ENCODE measurements at places on chromosomes 1 and 21.

DNA sequence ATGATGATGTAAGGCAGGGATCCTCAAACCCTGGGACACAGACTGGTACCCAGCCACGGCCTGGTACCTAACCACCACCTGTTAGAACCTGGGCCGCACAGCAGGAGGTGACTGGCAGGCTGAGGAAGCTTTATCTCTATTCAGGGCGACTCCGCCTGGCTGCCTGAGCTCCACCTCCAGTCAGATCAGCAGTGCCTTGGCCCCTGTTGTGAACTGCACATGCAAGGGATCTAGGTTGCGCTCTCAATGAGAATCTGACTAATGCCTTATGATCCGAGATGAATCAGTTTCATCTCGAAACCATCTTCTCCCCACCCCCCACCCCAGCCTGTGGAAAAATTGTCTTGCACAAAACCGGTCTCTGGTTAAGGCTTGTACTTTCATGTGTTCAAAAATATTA lies 4.2 kb downstream of the RNPC3 start:
- DNase-seq: no peak

DNA sequence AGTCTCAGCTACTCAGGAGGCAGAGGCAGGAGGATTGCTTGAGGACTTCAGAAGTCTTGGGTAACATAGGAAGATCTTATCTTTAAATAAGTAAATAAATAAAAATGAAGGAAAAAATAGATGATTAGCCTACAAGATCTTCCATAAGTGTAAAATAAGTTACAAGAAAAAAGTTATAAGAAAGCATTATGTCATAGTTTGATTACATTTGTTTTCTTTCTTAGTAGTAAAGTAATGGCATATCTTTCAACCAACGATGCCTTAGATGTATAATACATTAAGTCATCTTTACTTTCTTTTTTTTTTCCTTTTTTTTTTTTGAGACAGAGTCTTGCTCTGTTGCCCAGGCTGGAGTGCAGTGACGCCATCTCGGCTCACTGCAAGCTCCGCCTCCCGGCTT lies 46.5 kb downstream of the SNRPE start:
- no peak for DNase-seq

DNA sequence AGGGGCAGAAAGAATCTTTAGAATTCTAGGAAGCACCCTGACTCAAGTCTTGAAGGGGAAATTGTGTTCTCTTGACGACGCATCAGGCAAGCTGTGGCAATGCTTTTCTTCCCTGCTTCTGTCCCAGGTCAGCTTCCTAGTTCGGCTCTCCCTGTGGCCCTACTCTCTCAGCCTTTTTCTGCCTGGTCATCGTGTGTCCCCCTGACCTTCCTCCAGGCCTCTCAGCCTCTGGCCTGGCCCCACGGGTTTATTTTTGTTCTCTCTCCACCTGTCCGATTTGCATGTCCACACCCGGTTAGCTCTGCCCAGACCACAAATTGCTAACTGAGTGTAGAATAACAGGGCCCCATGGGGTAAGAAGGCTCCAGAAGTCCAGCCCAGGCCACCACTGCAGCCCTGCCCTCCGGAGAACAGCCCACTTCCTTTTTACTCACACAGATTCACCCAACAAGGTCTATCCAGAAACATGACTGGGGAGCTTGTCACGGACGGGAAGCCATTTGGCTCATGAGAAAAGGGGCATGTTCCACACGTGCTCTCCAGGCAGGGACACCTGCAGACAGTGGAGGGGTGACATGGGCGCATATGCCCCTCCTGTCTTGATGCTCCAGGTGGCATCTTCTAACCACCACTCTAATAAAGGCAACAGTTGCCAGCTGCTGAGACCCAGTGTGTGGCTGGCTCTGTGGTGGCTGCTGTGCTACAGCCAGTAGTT lies 9.8 kb downstream of the KCNN3 start:
- DNase-seq: no peak

GRCh38 chr1:236303675-236304074 lies 21.9 kb upstream of the ERO1B start:
- no peak for DNase-seq

DNA sequence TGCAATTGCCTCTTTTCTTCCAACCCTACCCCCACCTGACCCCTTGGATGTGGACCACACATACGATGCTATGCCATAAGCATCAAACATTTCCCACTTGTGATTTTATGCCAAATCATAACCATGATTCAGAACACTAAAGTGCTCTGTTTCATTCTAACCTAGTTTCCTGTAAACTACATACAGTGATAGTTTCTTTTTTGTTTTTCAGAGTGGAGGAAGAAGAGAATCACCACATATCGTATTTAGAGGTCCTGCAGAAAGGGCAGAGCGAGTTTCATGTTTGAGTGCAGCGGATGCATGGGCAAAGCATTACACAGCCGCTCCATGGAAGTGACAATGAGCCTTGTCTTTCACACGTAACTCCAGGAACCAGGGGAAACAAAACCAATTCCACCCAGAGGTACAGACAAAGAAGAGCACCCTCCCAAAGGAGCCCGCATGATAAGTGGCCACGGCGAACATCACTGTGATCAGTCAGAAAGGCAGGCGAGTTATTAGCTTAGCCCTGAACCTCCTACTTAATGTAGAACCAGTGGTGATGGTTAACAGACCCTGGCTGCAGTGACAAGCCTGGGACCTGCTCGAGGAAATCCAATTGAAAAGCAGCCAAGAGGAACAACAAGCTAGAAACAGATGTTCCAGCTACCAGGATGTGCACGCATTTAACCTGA lies 64.0 kb upstream of the ZNF281 start:
- DNase-seq: no peak

DNA sequence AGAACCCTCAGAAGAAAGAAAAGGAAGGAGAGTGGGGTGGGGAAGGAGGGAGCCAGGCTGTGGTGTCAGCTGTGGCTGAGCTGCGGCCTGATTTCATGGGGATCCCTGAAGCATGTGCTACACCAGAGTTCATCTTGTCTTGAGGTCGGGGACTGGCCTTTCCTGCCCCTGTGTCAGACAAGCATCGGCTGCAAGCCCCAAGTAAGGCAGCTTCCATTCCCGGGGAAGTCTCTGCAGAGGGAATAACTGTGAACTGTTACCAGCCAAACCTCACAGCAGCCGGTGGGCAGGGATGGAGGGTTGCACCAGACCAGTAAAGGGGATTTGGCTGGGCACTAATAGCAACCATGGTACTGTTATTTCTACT lies 35.7 kb upstream of the BTG2 start:
- no peak for DNase-seq

- DNase-seq: no peak
Measured at GRCh38 chr1:214014730-214015129, 27.0 kb downstream of the PROX1 start.

GRCh38 chr1:216325946-216326345 lies 97.3 kb downstream of the USH2A start:
- DNase-seq: no peak

- DNase-seq: no peak
Measured at GRCh38 chr1:224800486-224801119, 128.9 kb upstream of the DNAH14 start.

DNA sequence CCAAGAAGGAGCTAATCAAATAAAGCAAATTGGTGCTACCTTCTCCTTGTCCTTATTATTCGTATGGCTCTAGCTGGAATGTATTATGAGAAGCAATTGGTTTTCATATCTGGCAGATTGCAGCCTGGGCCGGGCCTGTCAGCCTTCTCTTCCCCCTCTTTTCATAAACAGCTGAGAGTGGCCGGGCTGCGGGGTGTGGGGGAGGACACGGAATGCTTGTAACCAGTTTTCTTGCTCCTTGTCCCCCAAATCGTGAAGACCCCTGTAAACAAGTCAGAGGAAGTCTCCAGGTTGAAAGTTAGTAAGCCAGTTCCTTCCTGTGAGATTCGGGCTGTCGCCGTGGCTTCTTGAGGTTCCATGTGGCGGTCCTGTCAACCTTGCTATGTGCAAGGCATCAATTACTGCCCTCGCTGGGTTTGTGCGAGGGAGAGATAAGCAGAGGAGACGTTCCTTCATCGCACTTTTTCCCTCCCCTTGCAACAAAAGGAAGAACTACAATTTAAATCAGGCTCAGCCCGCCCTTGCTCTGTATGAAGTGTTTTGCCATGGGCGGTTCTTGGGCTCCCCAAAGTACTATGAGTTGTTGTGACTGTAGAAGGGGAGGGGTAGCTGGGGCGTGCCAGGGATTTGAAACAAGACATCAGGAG lies 450.7 kb downstream of the CAMTA1 start:
- no peak for DNase-seq

DNA sequence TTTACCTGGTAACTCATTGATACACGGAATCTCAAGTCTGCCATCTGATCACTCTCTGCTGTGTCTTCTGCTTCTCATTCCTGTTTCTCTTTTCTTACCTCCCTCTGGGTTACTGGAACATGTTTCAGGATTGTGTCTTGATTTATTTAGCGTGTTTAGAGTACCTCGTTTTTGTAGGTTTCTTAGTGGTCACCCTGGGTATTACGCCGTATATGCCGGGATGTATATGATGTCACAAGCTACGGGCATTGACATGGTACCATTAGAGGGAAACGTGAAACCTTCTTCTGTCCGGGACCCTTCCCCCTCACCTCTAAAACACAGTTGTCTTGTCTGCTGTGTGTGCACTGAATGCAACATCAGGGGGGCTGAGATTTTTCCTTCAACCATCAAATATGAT lies 2.8 kb downstream of the ACTRT2 start:
- no peak for DNase-seq

DNA sequence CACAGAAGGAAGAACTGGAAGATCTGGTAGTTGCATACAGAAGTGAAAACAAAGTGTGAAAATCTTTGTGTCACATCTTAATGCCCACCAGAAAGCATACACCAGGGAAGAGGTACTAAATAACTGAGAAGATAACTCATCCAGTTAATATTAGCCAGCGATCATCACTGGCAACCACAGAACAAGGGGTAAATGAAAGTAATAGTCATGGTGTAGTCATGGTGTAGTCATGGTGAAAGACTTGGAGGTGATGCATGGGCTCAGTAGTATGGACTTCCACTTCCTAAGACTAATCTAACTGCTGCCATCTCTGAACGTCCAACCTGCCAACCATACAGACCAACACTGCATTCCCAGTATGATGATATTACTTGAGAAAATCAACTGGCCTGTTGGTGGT lies 481.2 kb upstream of the NR5A2 start:
- no peak for DNase-seq

DNA sequence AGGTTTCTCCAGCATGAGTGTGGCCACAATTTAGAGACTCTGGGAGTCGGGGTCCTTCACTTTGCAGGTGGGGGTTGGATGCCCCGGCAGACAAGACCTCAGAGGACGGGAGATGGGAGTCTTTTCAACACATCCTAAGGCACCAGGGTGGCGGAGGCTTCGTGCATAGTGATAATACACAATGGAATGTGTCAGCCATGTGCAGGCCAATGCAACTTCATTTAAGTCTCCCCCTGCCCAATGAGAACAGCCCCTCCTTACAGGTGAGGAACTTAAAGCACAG lies 75.9 kb upstream of the IFFO2 start:
- no peak for DNase-seq

DNA sequence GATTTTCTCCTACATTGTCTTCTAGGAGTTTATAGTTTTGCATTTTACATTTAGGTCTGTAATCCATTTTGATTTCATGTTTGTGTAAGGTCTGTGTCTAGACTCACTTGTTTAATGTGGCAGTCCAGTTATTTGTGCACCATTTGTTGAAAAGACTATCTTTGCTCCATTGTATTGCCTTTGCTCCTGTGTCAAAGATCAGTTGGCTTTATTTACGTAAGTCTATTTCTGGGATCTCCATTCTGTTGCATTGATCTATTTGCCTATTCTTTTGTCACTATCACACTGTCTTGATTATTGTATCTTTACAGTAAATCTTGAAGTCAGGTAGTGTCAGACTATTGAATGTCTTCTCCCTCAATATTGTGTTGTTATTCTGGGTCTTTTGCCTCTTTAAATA lies 49.7 kb upstream of the RGS2 start:
- no peak for DNase-seq

DNA sequence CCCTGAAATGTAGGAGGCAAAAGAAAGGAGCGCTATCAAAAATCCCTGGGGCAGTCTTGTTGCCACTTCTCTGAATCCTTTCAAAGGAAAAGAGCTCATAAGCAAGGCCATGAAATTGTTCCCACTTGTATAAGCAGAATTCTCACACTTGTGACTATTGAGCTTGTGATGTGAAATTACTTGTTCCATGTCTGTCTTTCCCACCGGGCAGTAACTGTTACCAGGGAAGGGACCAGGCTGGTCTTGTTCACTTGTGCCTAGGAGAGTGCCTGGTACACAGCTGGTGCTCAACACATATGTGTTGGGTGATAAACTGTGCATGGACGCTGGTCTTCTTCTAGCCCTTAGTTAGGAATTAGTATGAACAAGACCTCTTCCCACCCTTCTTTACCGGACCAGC lies 150.6 kb downstream of the CDC7 start:
- DNase-seq: no peak

DNA sequence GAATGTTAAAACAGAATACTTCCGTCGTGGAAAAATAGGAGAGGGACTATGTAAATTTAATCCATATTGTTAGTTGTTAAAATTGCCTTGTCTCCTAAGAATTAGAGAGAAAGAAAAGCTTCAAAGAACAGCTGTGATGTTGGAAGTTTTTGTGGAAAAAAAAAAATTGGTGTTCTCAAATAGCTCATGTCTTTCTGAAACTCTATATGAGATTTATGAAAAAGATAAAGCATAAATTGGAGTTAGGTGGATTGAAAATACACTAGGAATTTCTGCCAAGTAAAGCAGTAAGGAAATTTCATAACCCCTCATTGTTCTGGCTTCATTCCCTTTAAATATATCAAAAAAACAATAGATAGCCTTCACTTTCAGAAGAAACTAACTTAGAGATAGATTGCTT lies 274.0 kb upstream of the ADAMTS5 start:
- no peak for DNase-seq

GRCh38 chr1:204115116-204115515 lies 36.7 kb downstream of the ETNK2 start:
- no peak for DNase-seq

- DNase-seq: no peak
Measured at GRCh38 chr21:33642896-33643657, 776 bp downstream of the ITSN1 start.

GRCh38 chr1:222886194-222886854 lies 71.5 kb downstream of the DISP1 start:
- no peak for DNase-seq

GRCh38 chr1:28890435-28890834 lies 23.9 kb upstream of the EPB41 start:
- no peak for DNase-seq

GRCh38 chr1:8866173-8866791 lies 12.2 kb downstream of the ENO1 start:
- DNase-seq: no peak

DNA sequence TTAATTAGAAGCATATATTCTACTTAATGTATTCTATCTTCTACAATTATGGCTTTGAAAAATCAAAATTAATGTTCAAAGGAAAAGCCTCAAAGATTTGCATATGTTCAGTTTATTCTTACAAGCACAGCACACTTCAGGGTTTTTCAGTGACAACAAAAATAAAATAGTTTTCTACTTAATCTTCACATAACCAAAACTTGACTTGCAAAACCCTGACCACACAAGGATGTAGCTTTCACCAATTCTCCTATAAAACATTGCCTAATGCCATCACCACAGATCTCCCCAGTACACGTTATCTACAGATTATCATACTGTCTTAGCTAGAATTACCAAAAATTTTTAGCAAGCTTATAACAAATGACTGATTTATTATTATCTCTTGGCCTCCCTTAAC lies 23.3 kb downstream of the LPAR3 start:
- no peak for DNase-seq

Data from stimulated activated CD8-positive, alpha-beta memory T cell treated with anti-CD3 and anti-CD28 coated beads, Interleukin-2, amount 100 ng/mL, for 1 hour (primary cell).